T-helper 9 cell (primary cell): ENCODE measurements at places on chromosomes 2 and 18.

GRCh38 chr2:230903231-230904150, 21.6 kb downstream of the GPR55 start:
- DNase-seq: no peak

DNA sequence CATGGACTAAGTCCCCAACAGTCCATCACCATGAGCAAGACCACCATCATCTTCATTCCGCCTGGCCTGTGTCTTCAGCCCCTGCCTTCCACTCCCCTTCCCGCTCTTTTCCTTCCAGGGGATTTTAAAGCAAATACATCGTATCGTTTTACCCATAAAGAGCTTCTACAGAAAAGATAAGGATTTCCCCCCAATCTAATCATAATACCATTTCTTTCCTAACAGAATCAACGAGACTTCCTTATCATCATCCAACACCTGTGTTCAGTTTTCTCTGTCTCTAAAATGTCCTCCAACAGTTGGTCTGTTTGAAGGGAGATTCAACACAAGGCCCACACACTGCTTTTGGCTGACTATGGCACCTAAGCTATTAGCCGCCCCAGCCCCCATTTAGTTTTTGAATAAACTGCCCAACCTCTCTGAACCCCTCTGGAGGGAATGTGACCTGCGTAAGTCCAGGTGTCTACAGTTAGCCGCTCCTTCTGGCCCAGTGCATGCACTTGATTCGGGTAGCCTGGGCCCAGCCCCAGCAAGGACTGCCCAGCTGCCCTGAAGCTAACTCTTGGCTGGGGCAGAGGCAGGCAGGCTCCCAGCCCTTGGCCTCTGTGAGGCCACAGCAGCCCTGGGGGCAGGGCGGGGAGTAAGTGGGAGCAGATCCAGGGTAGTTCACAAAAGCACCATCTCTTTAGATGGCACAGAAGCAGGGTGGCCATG, 25.3 kb upstream of the SEMA4C start:
- DNase-seq: no peak

- DNase-seq: no peak
These were observed 140.6 kb downstream of the GCA start for GRCh38 chr2:162484551-162484950.

DNA sequence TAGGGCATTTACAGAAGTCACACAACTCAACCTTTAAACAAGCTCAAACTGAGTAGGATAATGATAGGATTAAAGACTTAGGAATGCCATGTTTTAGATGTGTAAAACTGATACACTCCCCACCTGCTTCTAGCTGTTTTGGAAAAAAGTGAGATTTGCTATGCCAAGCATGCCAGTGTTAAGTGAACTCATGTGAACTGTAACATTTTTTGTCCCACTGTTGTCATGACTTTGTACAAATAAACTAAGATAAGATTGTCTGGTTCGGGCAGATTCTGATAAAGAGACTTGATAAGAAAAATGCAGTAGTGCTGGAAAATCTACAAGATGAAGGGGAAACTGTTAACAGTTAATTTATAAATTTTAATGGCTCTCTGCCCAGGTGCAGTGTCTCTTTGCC, 66.5 kb downstream of the GLS start:
- DNase-seq: no peak

DNA sequence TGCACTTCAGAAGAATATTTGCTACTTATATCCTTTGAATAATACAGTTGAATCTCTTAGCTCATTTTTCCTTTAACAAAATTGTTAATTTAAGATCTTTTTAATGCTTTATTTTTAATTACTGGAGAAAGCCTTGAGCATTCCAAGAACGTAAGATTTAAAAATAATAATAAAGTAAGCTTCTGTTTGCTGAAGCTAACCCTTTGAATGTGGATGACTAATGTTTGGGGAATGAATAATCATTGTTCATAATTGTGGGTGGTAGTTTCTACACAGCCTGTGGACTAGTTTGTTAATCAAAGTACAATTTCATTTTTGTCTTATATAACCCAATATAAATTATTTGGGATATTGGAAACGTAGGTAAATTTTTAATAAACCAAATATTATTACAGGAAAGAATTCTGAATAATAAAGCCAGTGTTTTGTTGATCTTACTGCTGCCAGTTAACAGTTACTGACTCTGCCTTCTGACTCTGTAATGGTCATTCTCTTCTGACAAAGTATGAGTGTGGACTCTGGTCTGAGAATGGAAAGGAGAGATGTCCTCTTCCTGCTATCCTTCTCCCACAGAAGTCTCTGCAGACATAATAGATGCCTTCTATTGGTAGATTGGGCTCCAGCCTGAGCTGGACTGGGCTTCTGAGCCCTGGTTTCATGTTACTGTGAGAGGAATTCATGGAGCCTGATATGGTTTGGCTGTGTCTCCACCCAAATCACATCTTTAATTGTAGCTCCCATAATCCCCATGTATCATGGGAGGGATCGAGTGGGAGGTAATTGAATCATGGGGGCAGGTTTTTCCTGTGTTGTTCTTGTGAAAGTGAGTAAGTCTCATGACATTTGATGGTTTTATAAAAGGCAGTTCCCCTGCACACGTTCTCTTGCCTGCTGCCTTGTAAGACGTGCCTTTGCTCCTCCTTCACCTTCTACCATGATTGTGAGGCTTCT, 292.7 kb upstream of the SLC39A10 start:
- DNase-seq: no peak

DNA sequence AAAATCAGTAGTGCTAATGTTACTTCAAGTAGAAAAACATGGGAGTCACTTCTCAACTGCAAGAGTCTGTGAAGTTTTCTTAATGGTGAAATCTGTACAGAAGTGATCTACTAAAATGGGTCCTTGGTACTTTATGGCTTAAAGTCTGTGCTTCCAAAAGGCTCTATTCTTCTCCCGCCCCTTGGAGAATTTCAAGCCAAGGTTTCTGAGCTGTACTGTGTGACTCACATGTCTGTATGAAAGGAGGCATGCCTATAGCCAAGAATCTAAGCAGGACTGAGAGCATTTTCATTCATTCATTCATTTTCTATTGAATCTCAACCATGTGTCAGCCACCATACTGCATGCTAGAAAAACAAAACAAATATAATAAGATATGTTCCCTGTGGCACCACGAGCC, 19.8 kb upstream of the DDX18 start:
- DNase-seq: no peak

DNA sequence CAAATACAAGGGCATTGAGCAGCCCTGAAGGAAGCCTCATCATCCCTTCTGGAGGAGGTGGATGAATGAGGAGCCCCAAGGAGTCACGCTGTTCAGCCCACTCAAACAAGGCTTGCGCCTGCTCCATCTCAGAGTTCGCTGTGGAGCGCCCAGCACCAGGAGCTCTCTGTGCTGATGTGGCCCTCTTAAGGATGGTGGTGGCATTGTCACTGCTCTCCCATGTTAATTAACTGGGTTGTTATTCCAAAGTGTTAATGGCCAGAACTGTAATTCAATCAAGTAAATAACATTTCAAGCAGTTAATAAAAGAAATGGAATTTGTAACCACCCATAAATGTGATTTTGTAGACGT, 726.0 kb upstream of the RAB6C start:
- DNase-seq: no peak
